Natural killer cell (primary cell): ENCODE measurements at places on chromosomes 2 and 18. TPM values are rescaled to one million over a fixed set of nuclear protein-coding genes. Genes with fewer than 3 reads are reported as not detected.

The SKOR2 gene
- total RNA-seq = not detected

The CHRND gene
- total RNA-seq = not detected

- H3K4me3 ChIP-seq = no peak overlapping the region
- H3K4me1 ChIP-seq = peaks cover 9% of the 10 kb centered on the region
These were observed 17.3 kb downstream of the OTOF start for GRCh38 chr2:26460613-26461031.

- H3K4me1 ChIP-seq = no peaks in the 10 kb centered on the region
- DNase-seq = no peak
- no peaks in the 10 kb centered on the region for H3K36me3 ChIP-seq
- no peak overlapping the region for H3K27ac ChIP-seq
These were observed 131.4 kb downstream of the ALK start for GRCh38 chr2:29789911-29790485.

The SLC35F6 gene
- 30.4 TPM for total RNA-seq

GRCh38 chr2:101253703-101254450 is 1.2 kb downstream of the CNOT11 start:
- no peak for DNase-seq
- H3K36me3 ChIP-seq = peaks cover 15% of the 10 kb centered on the region
- H3K4me3 ChIP-seq = peak overlapping the region; percentile 84
- peaks cover 35% of the 10 kb centered on the region for H3K4me1 ChIP-seq

DNA sequence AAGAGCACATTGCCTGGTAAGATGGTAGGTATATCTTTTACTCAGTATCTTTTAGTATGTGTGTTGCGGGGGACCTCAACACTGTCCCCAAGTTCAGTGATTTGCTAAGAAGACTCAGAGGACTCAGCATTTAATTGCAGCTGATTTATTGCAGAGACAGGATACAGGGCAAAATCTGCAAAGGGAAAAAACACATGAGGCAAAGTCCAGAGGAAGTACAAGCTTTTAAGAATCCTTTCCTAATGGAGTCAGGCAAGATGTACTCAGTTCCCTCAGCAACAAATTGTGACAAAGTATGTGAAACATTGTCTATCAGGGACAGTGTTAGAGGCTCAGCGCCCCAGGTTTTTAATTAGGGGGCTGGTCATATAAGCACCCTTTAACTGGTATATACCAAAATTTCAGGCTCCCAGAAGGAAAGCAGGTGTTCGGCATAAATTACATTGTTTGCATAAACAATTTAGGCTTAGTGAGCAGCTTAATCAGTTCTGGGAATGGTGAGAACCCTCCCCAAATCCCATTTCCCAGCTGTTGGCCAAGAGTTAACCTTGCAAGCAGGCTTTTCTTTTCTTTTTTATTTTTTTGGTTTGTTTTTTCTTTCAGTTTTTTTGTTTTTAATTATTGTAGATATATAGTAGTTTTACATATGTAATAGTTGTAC is 41.7 kb downstream of the RAB3GAP1 start:
- DNase-seq = no peak
- H3K27ac ChIP-seq = no peak overlapping the region
- H3K4me3 ChIP-seq = no peak overlapping the region
- no peaks in the 10 kb centered on the region for H3K4me1 ChIP-seq
- H3K27me3 ChIP-seq = no peaks in the 10 kb centered on the region

- no peaks in the 10 kb centered on the region for H3K27me3 ChIP-seq
- H3K4me1 ChIP-seq = no peaks in the 10 kb centered on the region
- no peak for DNase-seq
- H3K27ac ChIP-seq = no peak overlapping the region
- no peaks in the 10 kb centered on the region for H3K36me3 ChIP-seq
These were observed 308.2 kb downstream of the PIEZO2 start for GRCh38 chr18:10841203-10841602.

The TNS1 gene
- 3.0 TPM for total RNA-seq

GRCh38 chr18:67318651-67319050 is 197.9 kb downstream of the DSEL start:
- H3K4me1 ChIP-seq = no peaks in the 10 kb centered on the region
- H3K4me3 ChIP-seq = no peak overlapping the region
- DNase-seq = no peak

DNA sequence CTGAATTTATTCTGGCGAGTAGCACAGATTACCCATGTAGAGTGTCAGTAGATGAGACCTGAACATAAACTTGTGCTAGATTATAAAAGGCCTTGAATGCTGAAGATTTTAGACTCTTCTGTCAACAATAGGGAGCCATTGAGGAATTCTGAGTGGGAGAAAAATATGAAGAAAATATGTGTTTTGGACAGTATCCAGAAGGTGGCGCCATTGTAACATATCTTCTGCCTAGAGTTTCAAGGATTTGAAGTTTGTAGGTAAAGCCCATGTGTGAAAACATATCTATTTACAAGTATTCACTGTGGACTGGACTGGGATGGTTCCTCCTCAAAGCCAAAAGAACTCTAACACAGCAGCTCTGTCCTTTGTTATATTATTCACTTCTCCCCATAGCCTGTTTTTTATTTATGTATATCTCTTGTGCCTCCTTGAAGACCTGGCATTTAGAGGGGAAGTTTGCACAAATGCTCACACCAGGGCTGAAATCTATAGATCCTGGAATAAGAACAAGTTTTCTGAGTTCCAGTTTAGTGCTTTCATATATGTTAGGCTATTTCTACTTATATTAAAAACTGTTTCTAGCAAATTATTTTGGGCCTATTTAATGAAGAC is 124.9 kb downstream of the RDH14 start:
- H3K4me3 ChIP-seq = no peak overlapping the region
- no peak overlapping the region for H3K27ac ChIP-seq
- no peaks in the 10 kb centered on the region for H3K27me3 ChIP-seq
- no peaks in the 10 kb centered on the region for H3K4me1 ChIP-seq
- no peaks in the 10 kb centered on the region for H3K36me3 ChIP-seq

GRCh38 chr2:216354306-216354705 is 18.0 kb downstream of the MARCHF4 start:
- no peak overlapping the region for H3K4me3 ChIP-seq
- peak overlapping the region; percentile 63 for H3K27ac ChIP-seq
- H3K36me3 ChIP-seq = no peaks in the 10 kb centered on the region
- no peak for DNase-seq

The FOSL2 gene
- total RNA-seq = 531 TPM

- H3K27ac ChIP-seq = no peak overlapping the region
- no peaks in the 10 kb centered on the region for H3K27me3 ChIP-seq
- DNase-seq = no peak
- H3K36me3 ChIP-seq = no peaks in the 10 kb centered on the region
- H3K4me3 ChIP-seq = no peak overlapping the region
These were observed 180.6 kb upstream of the EPAS1 start for GRCh38 chr2:46116553-46116991.

- H3K4me1 ChIP-seq = no peaks in the 10 kb centered on the region
- no peak overlapping the region for H3K4me3 ChIP-seq
- no peak overlapping the region for H3K27ac ChIP-seq
- no peaks in the 10 kb centered on the region for H3K36me3 ChIP-seq
These were observed 415.8 kb downstream of the HRH4 start for GRCh38 chr18:24876266-24876665.

DNA sequence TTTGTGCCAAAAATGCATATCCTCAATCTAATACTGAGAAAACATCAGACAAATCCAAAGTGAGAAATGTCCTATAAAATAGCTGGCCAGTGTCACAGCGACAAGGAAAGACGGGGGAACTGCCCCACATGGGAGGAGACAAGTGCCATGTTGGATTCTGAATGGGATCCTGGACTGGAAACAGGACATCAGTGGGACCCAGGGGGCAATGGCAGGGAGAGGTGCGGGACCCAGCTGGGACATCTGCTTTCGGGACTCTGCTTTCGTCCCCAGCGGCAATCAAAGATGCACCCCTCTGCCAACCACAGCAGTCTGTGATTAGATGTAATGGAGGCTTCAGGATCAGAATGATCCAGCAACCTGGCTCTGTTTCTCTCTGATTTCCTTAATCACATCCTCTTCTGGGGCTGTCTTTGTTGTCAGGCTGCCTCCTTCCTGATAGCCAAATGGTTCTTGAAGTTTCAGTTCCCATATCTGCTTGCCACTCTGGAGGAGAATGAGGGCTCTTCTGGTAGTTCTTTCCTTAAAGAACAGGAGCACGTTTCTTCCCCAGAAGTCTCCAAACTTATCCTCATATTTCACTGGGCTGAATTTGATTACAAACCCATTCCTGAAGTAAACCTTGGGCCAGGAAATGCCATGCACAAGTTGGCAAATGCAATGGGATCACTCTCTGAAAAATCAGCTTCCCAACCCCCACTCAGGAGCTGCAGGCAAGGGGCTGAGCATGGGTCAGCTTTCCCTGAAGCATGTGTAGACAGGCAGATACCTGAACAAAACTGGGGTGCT is 13.6 kb upstream of the PROC start:
- no peak overlapping the region for H3K4me3 ChIP-seq
- peaks cover 10% of the 10 kb centered on the region for H3K4me1 ChIP-seq
- H3K27me3 ChIP-seq = no peaks in the 10 kb centered on the region
- H3K36me3 ChIP-seq = no peaks in the 10 kb centered on the region

- H3K27ac ChIP-seq = no peak overlapping the region
- no peaks in the 10 kb centered on the region for H3K27me3 ChIP-seq
- H3K4me3 ChIP-seq = no peak overlapping the region
These were observed 76.0 kb upstream of the SLC66A3 start for GRCh38 chr2:11079136-11079824.

The CFAP65 gene
- total RNA-seq = not detected

DNA sequence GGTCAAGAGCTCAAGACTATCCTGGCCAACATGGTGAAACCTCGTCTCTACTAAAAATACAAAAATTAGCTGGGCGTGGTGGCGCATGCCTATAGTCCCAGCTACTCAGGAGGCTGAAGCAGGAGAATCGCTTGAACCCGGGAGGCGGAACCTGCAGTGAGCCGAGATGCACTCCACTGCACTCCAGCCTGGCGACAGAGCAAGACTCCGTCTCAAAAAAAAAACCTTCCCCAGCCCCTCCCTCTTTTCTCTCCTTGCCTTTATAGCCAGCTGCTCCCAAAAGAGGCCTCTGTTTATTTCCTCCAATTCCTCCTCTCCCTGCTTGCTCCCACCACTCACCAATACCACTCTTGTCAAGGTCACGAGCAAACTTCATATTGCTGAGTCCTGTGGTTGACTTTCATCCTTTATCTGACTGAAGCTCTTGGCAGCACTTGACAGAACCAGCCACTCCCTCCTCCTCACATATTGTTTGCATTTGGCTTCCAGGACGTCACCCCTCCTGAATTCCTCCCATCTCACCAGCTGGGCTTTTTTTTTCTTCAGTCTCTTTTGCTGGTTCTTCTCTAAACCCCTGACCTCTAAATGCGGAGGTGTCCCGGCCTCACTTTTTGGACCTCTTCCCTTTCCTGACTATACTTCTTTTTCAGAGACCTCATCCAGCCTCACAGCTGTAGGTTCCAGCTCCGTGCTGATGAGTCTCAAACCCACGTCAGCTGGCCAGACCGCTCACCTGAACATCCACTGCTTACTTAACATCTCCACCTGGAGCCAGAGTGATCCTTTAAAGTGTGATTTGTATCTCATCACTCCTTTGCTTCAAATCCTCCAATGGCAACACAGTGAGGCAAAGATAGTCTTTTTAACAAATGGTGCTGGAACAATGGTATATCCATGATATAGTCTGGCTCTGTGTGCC is 84.6 kb upstream of the CAB39 start:
- no peaks in the 10 kb centered on the region for H3K27me3 ChIP-seq
- no peak overlapping the region for H3K4me3 ChIP-seq
- no peak for DNase-seq
- H3K36me3 ChIP-seq = no peaks in the 10 kb centered on the region
- no peak overlapping the region for H3K27ac ChIP-seq

DNA sequence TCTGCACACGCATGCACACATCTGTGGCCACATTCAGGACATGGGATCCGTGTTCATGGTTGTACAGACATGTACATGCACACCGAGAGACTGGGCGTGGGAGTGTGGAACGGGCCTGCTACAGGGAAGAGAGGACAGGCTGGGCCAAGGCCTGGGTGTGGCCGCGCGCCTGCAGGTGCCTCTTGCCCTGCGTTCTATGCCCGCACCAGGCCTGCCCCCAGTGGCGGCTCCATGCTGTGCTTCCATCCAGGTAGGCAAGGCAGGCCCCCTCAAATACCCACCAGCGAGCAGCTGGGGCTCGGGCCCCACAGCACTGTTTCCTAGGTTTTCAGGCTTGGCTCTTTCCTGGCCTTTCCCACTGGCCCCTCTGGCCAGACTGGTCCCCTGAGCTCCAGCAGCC is 15.5 kb upstream of the PTMA start:
- DNase-seq = no peak
- no peaks in the 10 kb centered on the region for H3K4me1 ChIP-seq
- no peaks in the 10 kb centered on the region for H3K27me3 ChIP-seq
- H3K27ac ChIP-seq = no peak overlapping the region
- no peaks in the 10 kb centered on the region for H3K36me3 ChIP-seq
- H3K4me3 ChIP-seq = no peak overlapping the region

DNA sequence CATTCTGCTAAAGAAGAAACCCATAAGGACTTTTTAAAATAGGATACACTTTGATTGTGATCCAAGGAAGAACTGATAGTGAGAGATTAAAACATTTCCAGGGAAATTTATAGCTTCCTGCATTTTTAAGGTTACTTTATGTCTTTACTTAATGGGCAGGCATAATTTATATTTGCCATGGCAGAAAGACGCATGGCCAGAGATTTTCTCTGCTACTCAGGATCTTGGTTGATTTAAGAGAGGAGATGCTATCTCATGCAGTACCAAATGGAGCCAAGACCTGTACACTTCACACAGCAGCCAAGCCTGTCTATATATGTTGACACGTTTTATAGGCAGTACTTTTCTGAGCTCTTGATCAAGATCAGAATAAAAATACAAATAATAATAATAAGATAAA is 60.9 kb upstream of the NT5C1B start:
- no peaks in the 10 kb centered on the region for H3K4me1 ChIP-seq
- no peak overlapping the region for H3K27ac ChIP-seq
- H3K27me3 ChIP-seq = no peaks in the 10 kb centered on the region
- no peak for DNase-seq
- no peaks in the 10 kb centered on the region for H3K36me3 ChIP-seq
- no peak overlapping the region for H3K4me3 ChIP-seq

- no peaks in the 10 kb centered on the region for H3K4me1 ChIP-seq
- DNase-seq = no peak
- H3K36me3 ChIP-seq = no peaks in the 10 kb centered on the region
These were observed 8.9 kb downstream of the EMILIN2 start for GRCh38 chr18:2855560-2856350.

The NT5DC4 gene
- total RNA-seq = not detected

GRCh38 chr2:62747876-62748275 is 42.4 kb downstream of the EHBP1 start:
- H3K36me3 ChIP-seq = no peaks in the 10 kb centered on the region
- H3K27me3 ChIP-seq = no peaks in the 10 kb centered on the region
- no peak for DNase-seq
- no peak overlapping the region for H3K27ac ChIP-seq
- no peaks in the 10 kb centered on the region for H3K4me1 ChIP-seq

The TCF23 gene
- not detected for total RNA-seq

DNA sequence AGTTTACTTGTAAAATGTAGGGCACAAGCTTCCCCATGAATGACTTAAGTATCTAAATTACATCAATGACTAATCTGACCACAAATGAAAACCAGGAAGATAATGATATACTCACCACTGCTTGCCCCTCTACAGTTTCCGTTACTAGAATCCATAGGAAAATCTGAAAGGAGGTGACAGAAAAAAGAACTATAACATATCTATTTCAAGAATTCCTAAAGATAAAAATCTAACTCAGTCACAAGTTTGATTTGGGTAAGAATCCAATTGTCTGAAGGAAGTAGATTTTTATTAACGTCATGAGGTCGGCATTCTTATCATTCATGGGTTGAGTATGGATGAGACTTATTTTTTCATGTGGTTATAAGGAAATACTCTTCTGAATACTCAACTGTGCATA is 7.8 kb downstream of the FRZB start:
- no peaks in the 10 kb centered on the region for H3K36me3 ChIP-seq
- no peak overlapping the region for H3K4me3 ChIP-seq
- H3K4me1 ChIP-seq = no peaks in the 10 kb centered on the region
- DNase-seq = no peak
- no peak overlapping the region for H3K27ac ChIP-seq
- H3K27me3 ChIP-seq = peaks cover 3% of the 10 kb centered on the region
